Suppressor macrophage (primary cell): ENCODE measurements at places on chromosomes 4 and X.

- no peak for DNase-seq
Observed at GRCh38 chr4:139129206-139129605, 47.8 kb downstream of the ELF2 start.

DNA sequence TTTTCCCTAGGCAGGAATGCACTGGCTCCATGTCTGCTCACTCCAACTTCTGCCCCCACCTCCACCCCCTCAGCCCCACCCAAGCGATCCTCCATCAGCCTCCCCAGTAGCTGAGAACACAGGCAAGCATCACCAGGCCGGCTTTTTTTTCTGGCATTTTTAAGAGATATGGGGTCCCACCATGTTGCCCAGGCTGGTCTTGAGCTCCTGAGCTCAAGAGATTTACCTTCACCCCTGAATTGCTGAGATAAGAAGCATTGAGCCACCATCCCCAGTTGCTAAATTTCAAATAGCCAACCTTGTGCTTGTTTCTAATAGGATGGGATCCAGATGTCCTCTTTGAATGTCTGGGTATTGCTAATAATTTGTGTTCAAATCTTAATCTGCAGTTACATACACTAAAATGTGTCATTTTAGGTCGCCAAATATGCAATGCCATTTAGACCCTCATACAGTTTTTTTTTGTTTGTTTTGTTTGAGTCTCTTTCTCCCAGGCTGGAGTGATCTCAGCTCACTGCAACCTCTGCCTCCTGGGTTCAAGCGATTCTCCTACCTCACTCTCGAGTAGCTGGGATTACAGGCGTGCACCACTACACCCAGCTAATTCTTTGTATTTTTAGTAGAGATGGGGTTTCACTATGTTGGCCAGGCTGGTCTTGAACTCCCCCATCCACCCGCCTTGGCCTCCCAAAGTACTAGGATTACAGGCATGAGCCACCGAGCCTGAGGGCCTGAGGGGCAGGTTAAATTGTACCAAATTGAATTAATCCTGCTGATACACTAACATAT, 8.8 kb downstream of the LARP7 start:
- no peak for DNase-seq

DNA sequence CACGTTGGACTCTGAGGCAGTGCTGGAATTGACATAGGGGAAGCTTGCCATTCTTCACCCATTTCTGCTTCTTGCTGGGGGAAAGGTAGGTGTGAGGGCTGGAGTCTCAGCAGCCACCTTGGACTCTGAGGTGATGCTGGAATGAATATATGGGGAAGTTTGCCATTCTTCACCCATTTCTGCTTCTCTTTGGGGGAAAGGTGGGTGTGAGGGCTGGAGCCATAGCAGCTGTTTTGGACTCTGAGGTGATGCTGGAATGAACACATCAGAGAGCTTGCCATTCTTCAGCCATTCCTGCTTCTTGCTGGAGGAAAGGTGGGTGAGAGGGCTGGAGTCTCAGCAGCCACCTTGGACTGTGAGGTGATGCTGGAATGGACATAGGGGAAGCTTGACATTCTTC, 115.1 kb downstream of the CRLF2 start:
- no peak for DNase-seq

GRCh38 chr4:11495291-11495690, 66.6 kb upstream of the HS3ST1 start:
- no peak for DNase-seq

- peak; percentile 80 for DNase-seq
Observed at GRCh38 chr4:38759113-38759789, 23.5 kb downstream of the TLR10 start.

GRCh38 chr4:74423104-74423503, 21.8 kb upstream of the AREG start:
- DNase-seq: peak; percentile 26

DNA sequence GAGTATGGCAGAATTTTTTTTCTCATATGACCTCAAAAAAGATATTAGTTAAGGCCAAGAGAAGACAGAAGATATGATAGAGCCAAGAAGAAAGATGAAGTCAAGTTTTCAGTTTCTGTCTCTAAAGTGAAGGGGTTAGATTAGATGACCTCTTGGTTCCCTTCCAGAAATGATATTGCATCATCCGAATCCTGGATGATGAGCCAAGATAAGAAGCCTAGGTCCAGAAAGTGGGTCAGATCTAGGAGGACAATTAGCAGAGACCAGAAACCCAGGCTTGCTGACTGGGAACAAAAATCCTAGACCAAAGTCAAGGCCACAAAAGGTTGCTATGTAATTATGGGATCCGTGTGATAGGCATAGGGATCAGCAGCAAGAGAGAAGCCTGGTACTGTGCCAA, 20.2 kb downstream of the SATL1 start:
- no peak for DNase-seq

DNA sequence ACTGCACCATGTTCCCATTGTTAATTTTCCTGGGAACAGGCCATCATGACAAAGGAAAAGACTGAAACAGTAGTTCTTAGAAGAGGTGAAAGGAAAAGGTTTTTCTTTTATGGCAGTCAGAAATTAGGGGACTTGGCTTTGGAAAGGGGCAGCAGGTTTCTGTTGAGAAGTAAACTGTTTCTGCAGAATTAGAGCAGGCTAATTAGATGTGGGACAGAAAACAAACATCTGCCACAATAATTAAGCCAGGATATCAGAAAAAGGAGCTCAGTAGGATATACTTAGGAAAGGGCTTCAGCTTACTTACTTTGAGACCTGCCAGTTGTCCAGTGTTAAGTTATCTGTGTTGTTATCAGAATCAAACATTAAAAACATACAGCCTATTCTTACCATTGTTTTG, 36.7 kb upstream of the STPG2 start:
- no peak for DNase-seq

GRCh38 chrX:153687121-153688039, at the start of gene SLC6A8:
TSS of gene SLC6A8 (plus strand) at chrX:153687926. CDS start at chrX:153688575, 649 bp downstream.
- peak; percentile 78 for DNase-seq

DNA sequence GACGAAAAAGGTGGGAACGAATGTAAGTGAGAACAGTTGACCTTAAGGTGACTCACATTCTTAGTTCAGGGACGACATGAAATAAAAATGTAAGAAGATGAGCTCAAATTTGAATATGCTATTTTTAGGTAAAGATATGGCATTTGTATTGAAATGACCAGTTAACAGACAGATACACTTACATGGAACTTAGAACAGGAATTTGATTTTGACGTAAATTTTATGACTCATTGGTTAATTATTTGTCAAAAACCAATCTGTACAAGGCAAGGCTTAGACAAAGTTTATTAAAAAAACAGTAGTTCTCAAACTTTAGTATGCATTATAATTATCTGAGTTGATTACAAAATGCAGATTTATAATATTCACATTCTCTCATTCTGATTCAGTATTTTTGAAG, 469.4 kb downstream of the CFAP47 start:
- DNase-seq: no peak

- peak; percentile 94 for DNase-seq
Observed at GRCh38 chr4:986879-987623, at the start of gene IDUA. TSS of gene IDUA (plus strand) at chr4:987044. CDS start at chr4:987085, 41 bp downstream.

GRCh38 chr4:139734875-139735380, 69.3 kb downstream of the MGST2 start:
- DNase-seq: peak; percentile 62
